ENCODE measurements at places on chromosomes 5 and 9.
A peak's percentile ranks its signal among the peaks of the same experiment; 100 is the strongest.

- no peak for DNase-seq
These were observed 147.8 kb downstream of the SLC24A2 start for GRCh38 chr9:19641046-19641445.

DNA sequence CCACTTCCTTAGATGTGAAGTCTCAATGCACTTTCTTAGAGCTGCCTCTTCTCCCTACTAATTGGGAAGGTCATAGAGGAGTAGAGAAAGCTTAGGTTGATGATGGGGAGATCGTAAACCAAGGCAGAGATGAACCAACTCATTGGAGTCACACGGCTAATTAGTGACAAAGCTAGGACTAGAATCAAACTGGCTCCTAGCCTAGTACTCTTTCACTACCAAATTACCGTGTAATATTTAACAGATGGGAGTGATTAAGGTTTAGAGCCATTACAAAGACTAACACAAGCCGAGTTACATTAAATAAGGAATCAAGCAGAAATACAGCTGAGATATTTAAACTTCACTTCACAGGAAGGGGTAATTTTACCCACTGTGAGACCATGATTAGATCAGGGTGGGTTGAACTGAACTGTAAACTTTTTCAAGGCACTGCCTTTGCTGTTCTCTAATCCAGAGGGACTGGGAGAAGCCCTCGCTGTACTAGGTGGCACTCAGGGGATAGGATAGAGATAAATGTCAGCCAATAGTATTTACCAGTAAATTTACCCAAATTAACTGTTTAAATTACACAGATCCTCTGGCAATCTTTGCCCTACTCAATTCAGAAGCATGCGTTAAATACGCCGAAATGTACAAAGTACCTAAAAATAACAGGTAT lies 166.4 kb upstream of the PIK3R1 start:
- DNase-seq = no peak

DNA sequence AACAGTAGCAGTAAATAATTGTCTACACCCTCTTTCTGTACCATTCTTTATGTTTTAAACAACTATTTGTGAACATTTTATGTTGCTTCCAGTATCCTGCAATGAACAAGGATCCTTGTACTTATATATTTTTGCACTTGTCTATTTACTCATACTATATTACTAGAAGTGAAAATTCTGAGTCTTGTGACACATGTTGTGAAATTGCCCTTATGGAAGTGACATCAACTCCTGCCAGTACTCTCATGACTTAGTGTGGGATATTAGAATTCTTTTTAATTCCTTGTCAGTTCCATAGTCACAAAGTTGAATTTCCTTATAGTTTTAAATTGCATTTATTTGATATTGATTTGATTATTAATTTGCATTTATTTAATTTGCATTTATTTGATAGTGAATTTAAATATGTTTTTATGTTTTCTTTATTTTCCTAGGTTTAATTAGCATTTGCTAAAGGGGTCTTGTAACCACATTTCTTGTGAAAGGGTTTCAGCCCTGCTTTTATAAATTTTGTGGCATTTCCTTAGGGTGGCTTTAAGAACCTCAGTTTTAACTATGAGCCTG lies 27.7 kb downstream of the PARP8 start:
- peak; percentile 69 for DNase-seq

GRCh38 chr9:96437454-96437853 lies 12.5 kb upstream of the HABP4 start:
- no peak for DNase-seq

DNA sequence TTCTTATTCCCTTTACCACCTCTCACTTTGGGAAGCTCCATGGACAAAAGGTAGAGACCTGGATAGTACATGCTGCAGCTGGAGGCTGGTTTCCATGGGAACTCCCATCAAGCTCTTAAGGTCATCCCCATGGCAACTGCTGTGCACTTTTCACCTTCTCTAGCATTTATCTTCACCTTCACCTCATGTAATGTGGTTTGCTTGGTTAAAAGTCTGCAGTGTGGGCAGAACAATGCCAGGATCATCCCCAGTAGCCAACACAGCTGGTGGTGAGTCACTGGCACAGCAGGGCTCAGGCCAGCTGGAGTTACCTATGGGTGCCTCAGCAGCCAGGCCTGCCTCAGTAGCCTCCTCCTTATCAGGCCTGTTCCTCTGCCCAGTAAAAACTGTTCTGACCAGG lies 210.5 kb downstream of the GRIA1 start:
- no peak for DNase-seq

Data from large intestine (tissue), 12 donors.